ENCODE measurements at places on chromosomes 13 and 19.

GRCh38 chr19:35044317-35045117 is 3.0 kb downstream of the HPN start:
- DNase-seq, result peak; percentile 43

- DNase-seq, result no peak
Observed at GRCh38 chr13:104962411-104962810, 1573.1 kb downstream of the EFNB2 start.

- no peak for DNase-seq
Observed at GRCh38 chr13:113238536-113238935, 29.1 kb downstream of the CUL4A start.

DNA sequence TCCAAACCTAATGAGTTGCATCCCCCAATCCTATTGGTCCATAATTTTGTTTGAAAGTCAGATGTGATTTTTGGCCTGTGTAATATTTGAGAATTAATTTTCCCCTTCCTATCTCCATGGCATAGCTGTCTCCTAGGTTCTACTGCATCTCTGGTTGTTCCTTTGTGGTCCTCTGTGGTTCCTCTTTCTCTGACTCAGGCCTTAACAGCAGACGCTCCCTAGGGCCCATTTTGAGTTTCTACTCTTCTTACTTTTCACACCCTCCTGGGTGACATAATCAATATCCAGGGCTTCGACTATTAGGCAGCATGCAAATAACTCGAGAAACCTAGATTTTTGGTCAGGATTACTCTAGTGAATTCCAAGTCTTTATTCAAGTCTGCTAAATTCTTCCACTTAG is 160.7 kb downstream of the RFC3 start:
- no peak for DNase-seq

GRCh38 chr19:3670796-3671679 is 29.2 kb downstream of the PIP5K1C start:
- DNase-seq, result no peak

DNA sequence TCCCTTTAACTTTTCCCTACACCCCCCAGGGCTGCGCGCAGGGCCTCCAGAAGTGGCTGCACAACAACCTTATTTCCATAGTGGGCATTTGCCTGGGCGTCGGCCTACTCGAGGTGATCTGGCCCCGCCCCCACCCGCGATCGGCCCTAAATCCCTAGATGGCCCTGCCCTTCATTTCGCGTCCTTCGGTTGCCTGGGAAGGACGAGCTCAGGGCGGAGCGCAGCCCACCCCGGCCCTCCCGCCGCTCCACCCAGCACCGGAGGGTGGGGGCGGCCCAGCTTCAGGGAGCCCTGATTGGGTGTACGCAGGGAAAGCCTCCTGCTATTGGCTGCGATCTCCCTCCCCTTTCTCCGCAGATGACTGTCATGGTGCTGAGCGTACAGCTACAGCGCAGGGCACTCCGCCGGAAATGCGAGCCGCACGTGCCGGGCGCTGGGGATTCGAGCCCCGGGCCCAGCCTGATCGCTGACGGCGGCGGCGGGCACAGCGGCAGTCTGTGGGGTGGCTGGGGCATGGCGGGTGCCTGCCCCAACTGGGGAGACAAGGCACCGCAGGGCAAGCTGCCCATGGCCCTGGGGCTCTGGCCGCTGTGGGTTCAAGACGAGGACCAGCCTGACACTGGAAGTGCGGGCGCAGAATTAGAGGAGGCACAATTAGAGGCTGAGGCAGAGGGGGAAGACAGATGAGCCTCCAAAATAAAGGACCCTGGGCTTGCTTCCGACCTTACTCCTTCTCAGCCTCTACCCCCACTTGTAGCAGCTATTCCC is 4.3 kb downstream of the CD37 start:
- peak; percentile 15 for DNase-seq

DNA sequence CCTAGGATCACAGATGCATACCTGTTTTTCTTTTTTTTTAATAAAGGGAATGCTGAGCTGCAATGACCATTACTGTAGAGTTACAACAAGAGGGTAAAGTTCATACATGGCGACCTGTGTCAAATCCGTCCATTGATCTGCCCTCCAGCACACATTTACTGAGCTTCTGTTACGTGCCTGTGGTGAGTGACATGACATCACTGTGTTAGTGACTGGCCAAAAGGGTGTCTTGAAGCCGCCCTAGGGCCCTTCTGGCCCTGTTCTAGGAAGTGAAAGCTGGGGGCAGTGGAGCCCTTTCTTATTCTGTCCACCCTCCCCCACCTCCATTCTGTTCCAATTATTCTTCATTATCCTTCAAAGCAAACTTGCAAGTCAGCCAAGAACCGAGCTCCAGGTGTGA is 66.3 kb downstream of the ZIC5 start:
- no peak for DNase-seq

GRCh38 chr13:110070511-110071120 is 236.3 kb downstream of the COL4A1 start:
- DNase-seq, result peak; percentile 7

GRCh38 chr13:78121459-78122348 is 203.1 kb upstream of the EDNRB start:
- peak; percentile 67 for DNase-seq
